Esophagus squamous epithelium (tissue), 5 donors: ENCODE measurements at places on chromosomes 2 and 18.

DNA sequence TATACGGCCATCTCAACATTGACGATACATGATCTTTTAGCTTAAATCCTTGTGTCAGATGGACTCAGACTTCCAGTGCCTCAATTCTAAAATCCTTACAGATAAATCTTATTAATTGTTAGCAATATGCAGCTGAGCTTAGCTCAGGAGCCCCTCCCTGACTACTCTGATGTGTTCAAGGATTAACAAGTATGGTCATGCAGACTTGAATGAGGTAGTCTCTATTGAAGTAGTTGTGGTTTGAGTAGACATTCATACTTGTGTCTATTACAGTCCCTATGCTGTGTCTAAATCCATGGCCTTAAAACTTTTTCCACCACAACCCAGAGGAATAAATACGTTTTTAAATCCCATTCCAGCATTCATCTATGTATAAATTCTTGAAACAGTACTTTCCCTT, 119.5 kb downstream of the NUP35 start:
- DNase-seq = no peak

DNA sequence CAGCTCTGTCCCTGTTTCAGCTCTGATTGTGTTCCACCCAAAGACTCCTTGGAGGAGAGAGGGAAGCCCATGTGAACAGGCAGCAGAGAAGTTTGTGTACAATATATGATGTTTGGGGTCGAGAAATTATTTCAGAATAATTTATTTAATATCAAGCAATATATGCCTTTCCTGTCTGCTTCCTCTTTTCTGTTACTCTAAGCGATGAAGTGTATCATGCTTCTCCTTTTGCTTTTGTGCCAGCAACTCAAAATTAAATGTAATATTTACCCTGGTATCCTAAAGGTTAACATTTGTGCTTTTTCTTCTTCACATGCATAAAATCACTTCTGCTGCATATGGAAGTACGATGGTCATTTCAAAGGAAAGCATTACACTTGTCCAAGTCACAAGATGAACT, 2.4 kb upstream of the NTSR2 start:
- DNase-seq = no peak

GRCh38 chr2:120867290-120868241, 131.9 kb downstream of the GLI2 start:
- no peak for DNase-seq

- DNase-seq = no peak
These were observed 72.7 kb upstream of the LYPD6B start for GRCh38 chr2:148965623-148966437.

DNA sequence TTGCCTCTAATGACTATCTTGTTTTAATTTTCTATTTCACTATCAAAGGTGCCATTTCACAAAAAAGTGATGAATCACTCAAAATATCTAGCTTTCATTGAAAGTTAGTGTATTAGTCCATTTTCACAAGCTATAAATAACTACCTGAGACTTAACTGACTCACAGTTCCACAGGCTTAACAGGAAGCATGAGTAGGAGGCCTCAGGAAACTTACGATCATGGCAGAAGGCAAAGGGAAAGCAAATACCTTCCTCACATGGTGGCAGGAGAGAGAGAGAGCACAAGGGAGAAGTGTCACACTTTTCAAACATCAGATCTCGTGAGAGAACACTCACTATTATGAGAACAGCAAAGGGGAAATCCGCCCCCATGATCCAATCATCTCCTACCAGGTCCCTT, 1220.4 kb upstream of the ZEB2 start:
- no peak for DNase-seq

DNA sequence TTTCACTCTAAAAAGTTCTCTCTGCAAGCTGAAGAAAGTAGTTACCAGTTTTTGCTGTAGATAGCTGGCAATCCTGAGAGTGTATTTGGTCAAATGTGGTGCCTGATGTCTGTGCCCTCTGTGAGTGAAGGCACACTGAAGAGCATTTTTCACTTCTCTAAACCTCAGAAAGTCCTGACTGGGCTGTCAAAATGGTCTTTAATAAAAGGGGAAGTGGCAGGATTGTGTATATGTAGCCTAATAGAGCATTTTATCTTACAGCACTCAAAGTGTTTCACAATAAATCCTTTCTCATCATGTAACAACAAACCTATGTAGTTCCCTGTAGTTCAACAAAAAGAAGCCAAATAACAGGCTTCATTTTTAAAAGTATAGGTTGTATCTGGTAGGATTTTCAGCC, 1552.3 kb upstream of the SLC39A10 start:
- DNase-seq = no peak

DNA sequence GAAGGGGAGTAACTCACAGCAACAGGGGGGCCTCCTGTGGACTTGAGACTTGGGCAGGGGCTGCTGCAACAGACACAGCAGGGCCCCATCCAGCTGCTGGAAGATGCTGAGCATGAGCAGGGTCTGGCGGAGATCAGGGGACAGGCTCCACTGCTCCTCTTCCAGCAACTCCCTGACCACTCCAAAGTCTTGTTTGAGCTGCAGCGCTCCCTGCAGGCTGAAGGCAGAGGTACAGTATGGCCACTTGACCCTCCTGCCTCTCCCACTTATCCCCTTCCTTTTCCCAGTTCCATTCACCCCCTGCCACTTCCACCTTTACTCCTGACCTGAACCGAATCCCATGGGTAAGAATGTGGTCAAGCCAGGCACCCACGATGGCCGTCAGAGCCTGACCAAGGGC, 2.4 kb upstream of the MRPL53 start:
- no peak for DNase-seq

GRCh38 chr2:202378001-202378400, 1.9 kb downstream of the BMPR2 start:
- no peak for DNase-seq

- no peak for DNase-seq
These were observed 8.3 kb downstream of the SULT6B1 start for GRCh38 chr2:37180006-37180639.

DNA sequence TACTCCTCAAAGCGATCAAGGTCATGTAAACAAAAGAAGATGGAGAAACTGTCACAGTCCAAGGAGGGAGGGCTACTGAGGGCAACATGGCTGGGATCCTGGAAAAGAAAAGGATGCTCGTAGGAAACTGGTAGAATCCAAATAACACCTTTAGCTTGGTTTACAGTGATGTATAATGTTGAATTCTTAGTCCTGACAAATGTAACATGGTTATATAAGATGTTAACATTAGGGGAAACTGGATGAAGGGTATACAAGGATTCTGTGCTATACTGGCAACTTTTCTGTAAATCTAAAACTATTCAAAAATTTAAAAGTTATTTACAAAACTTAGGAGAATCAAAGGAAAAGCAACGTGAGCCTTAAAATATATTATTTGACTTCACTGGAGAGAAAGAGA, 257.0 kb downstream of the TTC32 start:
- no peak for DNase-seq

DNA sequence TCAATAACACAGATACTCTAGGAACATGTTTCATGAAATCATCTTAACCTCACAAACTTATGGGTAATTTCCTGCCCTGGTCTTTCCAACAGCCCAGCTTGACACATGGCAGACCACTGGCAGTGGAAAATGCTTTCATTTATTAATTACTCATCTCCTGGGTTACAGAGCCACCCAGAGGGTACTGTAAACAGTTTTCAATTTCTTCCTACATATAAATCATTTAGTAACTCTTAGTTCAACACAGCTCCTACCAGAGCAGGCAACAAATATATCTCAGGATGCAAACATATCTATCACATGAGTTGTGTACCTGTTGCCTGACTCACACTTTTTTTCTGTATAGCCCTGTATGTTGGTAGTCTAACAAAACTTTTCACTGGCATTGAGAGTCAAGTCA, 99.2 kb upstream of the VRK2 start:
- DNase-seq = no peak

GRCh38 chr2:47897883-47898731, 8.2 kb downstream of the FBXO11 start:
- DNase-seq = no peak

- no peak for DNase-seq
These were observed 1.5 kb downstream of the GAREM1 start for GRCh38 chr18:32469190-32469651.

GRCh38 chr18:32351032-32351431, 119.7 kb downstream of the GAREM1 start:
- DNase-seq = no peak
